ENCODE measurements at places on chromosomes 12 and 14.

DNA sequence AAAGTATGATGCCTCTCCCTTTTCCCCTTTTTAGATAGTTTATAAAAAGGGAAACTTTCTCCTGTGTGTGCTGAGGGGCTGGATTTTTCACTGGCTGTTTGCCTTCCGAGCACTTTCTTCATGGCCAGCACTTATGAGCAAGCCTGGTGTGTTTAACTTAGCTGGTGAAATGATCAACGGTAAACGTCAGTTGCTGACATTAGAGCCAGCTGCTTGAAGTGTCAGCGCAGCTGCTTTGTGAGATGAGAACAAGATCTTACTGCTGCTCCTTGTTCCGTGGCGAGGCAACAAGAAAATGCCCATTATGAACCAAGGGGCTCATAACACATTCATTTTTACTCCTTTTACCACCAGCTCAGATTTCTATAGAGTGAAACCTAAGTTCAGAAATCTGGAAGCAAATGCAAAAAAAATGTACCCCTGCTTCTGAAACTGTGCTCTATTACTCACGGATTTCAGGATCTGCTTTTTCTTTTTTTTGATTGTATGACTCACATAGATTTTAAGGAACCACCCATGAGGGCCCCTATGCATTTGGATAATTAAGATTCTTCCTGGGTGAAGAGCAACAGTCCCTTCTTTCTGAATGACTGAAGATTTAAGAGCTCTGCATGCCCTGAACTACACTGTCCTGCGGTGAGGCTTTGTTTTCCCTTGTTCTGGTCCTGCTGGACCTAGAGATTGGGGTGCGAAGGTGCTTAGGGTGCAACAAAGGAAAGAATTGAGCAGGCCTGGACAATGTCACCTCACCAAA, 74.3 kb upstream of the CPM start:
- no peak for DNase-seq

DNA sequence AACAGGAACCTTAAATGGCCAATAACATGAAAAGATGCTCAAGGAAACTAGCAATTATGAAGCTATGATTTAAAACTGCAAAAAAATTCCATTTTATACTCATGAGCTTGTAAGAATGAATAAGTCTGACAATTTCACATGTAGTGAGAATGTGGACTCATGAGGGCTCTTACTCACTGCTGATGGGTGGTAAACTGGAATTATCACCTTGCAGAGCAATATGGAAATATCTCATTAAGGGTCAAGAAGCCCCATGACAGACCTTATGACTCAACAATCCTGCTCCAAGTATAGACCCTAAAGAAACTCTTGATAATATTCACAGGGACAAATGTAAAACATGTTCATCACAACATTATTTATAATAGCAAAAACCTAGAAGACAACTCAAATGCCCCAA, 23.5 kb upstream of the SMAGP start:
- no peak for DNase-seq

DNA sequence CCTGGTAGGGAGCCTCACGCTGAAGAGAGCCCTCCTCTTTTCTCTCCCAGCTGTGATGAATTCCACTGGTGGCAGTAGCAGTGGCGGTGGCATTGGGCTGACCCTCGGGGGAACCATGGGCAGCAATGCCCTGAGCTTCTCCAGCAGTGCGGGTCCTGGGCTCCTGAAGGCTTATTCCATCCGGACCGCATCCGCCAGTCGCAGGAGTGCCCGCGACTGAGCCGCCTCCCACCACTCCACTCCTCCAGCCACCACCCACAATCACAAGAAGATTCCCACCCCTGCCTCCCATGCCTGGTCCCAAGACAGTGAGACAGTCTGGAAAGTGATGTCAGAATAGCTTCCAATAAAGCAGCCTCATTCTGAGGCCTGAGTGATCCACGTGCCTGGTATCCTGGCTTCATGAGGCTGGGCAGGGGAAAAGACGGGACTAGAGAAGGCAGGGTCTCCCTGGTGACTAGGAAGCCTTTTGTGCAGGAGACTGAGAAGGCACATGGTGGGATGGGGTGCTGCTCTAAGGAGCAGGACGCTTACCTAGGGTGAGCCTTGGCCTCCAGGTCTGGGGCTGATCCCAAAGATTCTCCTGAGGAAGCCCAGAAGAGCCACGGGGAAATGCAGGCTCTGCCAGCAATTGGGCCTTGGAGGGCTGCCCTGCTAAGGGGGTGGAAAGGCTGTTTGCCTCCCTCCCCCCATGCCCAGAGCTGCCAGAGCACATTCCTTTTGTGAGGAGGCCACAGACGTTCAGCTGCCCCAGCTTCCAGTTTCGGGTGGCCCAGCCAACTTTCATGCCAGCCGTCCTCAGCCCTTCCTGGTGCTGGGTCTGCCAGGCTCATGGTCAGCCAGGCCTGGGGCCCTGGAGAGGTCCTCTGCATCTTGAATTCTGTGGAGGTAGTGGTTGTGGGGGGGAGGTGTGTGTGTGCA, 15.8 kb downstream of the KRT7 start:
- no peak for DNase-seq

DNA sequence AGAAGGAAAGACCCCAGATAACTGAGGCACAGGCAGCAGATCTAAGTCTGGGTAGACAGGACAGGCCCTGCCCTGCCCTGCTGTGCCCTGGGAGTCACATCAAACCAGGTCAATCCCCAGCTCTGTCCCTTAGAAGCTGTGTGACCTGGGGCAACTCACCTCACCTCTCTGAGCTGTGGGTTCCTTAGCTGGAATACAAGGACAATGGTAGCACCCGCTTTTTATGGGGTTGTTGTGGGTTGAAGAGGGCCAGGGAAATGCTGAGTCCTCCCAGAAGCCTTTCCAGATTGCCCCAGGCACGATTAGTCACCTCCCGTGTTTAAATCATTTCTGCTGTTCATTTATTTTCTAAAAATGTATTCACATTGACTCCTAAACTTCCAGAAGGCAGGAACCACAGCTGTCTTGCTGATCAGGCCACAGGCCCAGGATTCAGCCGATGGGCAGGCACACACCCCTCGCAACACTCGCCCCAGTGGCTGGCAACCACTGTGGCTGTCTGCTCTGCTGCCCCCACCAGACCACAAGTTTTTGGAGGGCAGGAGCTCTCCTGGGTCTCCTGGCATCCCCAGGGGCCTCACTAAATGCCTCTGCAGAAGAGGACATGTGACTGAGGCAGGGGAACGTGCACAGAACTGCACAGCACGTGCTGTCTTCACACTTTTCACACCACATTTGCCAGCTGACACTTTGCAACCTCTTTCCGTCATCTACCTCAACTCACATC, 3.0 kb downstream of the SELPLG start:
- DNase-seq: no peak

DNA sequence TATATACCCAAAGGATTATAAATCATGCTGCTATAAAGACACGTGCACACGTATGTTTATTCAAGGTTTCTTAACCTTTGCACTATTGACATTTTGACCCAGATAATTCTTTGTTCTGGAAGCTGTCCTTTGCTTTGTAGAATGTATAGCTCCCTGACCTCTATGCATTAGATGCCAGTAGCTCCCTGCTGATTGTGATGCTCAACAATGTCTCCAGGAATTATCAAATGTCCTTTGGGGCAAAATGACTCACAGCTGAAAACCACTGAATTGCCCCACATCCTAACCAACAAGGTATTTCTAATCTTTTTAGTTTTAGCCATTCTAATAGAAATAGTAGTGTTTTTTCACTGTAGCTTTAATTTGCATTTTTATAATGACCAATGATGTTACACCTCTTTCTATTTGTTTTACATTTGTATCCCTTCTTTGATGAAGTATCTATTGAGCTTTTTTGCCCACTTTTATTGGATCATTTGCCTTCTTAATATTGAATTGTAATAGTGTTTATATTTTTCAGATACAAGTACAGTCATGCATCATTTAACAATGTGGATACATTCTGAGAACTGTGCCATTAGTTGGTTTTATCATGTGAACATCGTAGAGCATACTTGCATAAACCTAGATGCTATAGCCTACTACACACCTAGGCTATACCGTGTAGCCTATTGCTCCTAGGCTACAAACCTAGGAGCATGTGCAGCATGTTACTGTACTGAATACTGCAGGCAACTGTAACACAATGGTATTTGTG, 10.4 kb upstream of the NOPCHAP1 start:
- no peak for DNase-seq

GRCh38 chr12:46609273-46609623, 216.5 kb downstream of the SLC38A4 start:
- no peak for DNase-seq

DNA sequence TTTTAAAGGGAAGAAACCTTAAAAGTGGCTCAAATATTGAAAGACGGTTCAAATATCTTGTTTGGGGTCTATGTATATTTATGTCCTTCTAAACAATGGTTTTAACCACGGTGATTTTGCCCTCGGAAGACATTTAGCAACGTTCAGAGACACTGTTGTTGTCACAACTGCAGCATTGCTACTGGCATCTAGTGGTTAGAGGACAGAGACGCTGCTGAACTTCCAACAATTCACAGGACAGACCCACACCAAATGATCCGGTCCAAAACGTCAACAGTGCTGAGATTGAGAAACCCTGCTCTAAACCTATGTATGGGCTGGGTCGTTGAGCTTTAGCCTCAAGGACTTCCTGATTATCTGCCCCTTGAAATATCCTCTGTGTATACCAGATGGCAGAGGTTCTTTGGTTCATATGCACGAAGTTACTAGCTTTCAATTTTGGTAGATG, 1.7 kb downstream of the ANGEL1 start:
- peak; percentile 54 for DNase-seq

DNA sequence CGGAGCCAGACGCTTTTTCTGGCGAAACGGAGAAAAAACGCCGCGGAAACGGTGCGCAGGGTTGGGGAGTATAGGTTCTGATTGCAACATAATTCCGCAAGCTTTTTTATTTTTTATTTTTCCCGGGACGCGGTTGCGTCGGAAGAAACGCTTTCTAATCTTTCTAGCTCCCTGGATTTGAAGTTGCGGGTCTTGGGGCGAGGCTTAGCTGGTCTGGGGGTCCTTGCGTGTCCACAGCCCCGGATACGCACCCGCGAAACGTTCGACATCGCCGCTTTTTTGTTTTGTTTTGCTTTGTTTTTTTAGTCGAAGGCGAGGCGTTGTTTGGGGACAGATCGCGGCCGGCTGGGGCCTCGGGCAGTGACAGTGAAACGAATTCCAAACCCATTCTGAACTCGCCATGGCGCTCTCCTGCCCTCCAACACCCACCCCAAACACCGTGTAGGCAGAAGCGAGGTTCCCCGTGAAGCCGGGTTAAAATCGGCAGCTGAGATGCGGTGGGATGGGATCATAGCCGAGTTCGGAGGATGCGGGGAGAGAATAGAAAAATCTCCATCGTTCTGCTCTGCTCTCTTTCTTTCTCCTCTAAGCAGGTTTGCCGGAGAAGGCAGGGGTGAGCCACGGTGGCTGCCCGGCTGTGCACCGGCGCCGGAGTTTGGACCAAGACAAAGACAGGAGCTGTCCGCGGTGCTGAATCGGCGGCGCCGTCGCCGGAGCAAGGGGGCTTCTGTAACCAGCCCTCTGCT, 8.1 kb upstream of the LHX5 start:
- DNase-seq: no peak

DNA sequence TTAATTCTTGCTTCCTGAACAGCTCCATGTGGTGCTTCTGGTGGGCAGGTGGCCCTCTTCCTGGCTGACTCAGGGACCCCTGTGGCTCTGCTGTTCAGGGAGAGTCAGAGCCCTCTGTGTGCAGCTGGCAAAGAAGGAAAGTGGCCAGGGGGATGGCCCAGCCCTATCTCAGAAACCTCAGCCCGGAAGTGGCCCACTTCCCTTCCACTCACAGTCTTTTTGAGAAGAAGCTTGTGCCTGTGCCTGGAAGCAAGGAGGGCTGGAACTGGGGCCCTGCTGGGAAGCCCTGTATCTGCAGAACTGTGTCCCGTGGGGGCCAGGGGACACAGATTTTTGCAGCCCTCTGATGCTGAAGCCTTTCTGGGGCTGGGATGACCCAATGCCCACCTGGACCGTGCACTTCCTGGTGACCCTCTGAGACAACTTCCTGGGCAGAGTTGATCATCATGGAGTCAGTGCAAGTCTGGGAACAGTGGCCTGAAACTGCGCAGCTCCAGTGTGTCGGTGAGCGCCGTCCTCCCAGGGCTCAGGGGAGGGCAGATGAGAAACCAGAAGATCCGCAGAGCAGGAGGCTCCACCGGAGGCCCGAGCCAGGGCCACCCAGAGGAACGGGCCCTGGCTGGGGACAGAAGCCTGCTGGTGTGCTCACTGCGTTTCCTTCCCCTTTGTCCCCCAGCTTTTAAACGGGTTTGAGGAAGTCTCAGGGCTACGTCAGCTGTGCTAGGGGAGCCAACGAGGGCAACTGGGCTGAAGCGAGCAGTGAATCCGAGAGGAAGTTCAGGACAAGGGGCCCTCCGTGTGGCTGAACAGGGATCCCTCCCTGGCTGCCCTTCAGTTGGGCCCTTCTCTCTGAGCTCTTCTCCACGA, 217.4 kb upstream of the RTL1 start:
- DNase-seq: no peak

DNA sequence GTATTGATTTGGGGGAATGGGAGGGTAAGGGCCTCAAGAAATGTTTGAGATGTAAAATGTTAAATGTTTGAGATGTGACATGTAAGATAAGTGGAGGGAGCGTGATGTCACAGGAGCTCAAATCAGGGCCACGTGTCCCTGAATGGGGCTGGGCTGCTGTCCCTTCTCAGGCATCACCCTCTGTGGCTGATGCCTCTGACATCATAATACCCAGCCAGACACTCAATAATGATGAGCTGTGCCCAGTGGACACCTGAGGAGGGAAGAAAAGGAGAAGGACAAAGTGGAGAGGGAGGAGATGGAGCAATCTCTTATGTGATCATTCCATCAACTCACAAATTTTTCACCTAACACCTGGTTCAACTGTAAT, 120.8 kb downstream of the SAMD4A start:
- no peak for DNase-seq

DNA sequence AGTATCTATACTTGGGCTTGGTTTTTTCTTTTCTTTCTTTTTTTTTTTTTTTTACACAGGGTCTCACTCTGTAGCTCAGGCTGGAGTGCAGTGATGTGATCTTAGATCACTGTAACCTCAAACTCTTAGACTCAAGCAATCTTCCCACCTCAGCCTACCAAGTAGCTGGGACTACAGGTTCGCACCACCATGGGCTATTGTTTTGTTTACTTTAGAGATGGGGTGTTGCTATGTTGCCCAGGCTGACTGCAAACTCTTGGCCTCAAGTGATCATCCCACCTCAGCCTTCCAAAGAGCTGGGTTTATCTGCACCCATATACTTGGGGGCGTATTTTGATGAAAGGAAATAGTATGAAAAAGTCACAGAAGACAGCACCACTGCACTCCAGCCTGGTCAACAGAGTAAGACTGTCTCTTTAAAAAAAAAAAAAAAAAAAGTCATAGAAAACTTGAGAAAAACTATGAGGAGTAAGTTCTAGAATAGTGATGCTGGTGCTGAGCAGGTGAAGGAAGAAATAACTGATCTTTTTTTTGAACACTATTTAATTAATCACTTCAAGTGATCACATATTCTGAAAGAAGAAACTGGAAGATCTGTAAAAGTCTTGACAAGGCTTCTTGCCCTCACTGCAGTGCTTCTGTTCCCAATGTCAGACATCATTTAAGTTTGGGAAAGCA, 53.8 kb upstream of the NPFF start:
- DNase-seq: no peak

DNA sequence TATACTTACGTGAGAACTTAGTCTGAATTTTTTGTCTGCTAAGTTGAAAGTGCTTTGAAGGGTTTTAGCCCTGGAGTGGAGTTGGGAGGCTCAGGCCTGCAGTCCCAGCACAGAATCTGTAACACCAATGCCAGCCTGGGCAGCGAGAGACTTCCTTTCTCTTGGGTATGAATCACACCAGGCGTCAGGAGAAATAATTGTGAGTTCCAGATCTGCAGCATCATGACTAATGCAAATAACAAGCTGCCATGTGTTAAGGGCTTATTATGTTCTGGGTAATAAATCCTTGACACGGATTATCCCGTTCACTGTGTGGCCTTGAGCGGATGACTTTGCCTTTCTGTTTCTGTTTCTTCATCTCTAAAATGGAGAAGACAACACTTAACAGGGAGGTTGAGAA, 70.6 kb downstream of the B4GALNT3 start:
- DNase-seq: no peak
